HFFc6 (cell line): ENCODE measurements at places on chromosomes 4 and X. TPM values are rescaled to one million over a fixed set of nuclear protein-coding genes. Genes with fewer than 3 reads are reported as not detected.

Gene PPP3CA
- 53.8 and 58.4 TPM in 2 replicates for total RNA-seq

Gene NAT8L
- total RNA-seq = 0.05 to 0.14 TPM (median 0.12 TPM) in 3 replicates

Gene ENPP6
- not detected in 2 replicates for total RNA-seq

Gene TMEM128
- total RNA-seq = 16.9 to 22.7 TPM (median 19.1 TPM) in 3 replicates

Gene SORBS2
- 0.78 to 2.8 TPM (median 2.4 TPM) in 3 replicates for total RNA-seq

Gene GPR173
- 2.4 to 3.0 TPM (median 2.9 TPM) in 3 replicates for total RNA-seq

Gene NLGN4X
- not detected in 3 replicates for total RNA-seq

Gene KCND1
- 3.6 to 5.2 TPM (median 4.2 TPM) in 3 replicates for total RNA-seq

Gene NAP1L5
- total RNA-seq = 18.3 and 18.4 TPM in 2 replicates

Gene RBM47
- total RNA-seq = 1.4 to 1.9 TPM (median 1.5 TPM) in 3 replicates

Gene CXorf65
- total RNA-seq = not detected in 3 replicates

Gene LSM6
- 20.4 and 23.2 TPM in 2 replicates for total RNA-seq

Gene FBXL5
- 37.7 to 41.5 TPM (median 38.4 TPM) in 3 replicates for total RNA-seq

Gene FAM9B
- total RNA-seq = not detected in 3 replicates

- no peak overlapping the region for H3K27ac ChIP-seq
- H3K36me3 ChIP-seq = no peaks in the 10 kb centered on the region
- no peak overlapping the region for H3K4me3 ChIP-seq
Measured at GRCh38 chr4:147034372-147034771, 88.7 kb upstream of the TTC29 start.

- no peaks in the 10 kb centered on the region for H3K36me3 ChIP-seq
- no peak overlapping the region for H3K4me3 ChIP-seq
- H3K27ac ChIP-seq = no peak overlapping the region
- no peak for DNase-seq
Measured at GRCh38 chrX:943035-943434, 269.4 kb downstream of the CRLF2 start.

DNA sequence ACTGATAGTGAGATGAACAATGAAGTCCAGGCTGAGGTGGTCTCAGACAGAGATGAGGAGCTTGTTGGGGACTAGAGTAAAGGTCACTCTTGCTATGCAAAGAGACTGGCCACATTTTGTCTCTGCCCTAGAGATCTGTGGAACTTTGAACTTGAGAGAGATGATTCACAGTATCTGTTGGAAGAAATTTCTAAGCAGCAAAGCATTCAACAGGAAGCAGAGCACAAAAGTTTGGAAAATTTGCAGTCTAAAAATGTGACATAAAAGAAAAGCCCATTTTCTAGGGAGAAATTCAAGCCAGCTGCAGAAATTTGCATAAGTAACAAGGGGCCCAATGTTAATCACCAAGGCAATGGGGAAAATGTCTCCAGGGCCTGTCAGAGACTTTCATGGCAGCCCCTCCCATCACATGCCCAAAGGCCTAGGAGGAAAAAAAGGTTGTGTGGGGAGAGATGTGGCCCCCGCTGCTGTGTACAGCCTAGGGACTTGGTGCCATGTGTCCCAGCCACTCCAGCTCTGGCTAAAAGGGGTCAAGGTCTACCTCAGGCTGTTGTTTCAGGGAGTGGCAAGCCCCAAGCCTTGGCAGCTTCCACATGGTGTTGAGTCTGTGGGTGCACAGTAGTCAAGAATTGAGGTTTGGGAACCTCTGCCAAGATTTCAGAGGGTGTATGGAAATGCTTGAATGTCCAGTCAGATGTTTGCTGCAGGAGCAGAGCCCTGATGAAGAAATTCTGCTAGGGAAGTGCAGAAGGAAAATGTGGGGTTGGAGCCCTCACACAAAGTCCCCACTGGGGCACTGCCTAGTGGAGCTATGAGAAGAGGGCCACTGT lies 262.8 kb downstream of the DKK2 start:
- no peak overlapping the region for H3K4me3 ChIP-seq
- H3K4me1 ChIP-seq = peaks cover 19% of the 10 kb centered on the region
- peak overlapping the region; percentile 22; the same call in 1 of the 2 replicates for H3K27ac ChIP-seq

- no peaks in the 10 kb centered on the region; the same call in 1 of the 2 replicates for H3K27me3 ChIP-seq
- no peaks in the 10 kb centered on the region for H3K36me3 ChIP-seq
- no peak overlapping the region for H3K4me3 ChIP-seq
- H3K4me1 ChIP-seq = peaks cover 4% of the 10 kb centered on the region
- H3K27ac ChIP-seq = no peak overlapping the region
Measured at GRCh38 chr4:76886848-76887441, 11.0 kb downstream of the SOWAHB start.

DNA sequence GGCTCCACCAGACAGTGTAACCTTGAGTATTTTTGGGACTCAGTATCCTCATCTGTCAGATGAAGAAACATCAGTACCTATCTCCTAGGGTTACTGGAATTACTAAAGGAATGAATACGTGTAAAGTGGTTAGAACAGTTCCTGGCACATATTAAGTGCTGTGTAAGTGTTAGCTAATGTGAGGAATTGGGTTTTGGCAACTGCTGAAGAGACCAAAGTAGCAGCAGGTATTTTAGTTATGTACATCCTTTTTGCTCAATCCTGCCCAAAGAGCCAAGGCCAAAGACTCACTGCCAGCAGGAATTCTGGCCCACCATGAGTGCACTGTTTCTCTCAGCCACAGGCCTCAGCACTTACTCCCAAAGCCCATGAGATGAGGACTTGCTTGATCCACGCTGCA lies 16.7 kb upstream of the MCF2 start:
- H3K27me3 ChIP-seq = no peaks in the 10 kb centered on the region
- DNase-seq = no peak
- no peak overlapping the region for H3K27ac ChIP-seq
- H3K4me1 ChIP-seq = peaks cover 15% of the 10 kb centered on the region
- H3K36me3 ChIP-seq = no peaks in the 10 kb centered on the region

- DNase-seq = no peak
- H3K4me1 ChIP-seq = no peaks in the 10 kb centered on the region
- H3K4me3 ChIP-seq = no peak overlapping the region
- no peaks in the 10 kb centered on the region for H3K27me3 ChIP-seq
Measured at GRCh38 chr4:167475951-167476350, 241.7 kb upstream of the SPOCK3 start.

DNA sequence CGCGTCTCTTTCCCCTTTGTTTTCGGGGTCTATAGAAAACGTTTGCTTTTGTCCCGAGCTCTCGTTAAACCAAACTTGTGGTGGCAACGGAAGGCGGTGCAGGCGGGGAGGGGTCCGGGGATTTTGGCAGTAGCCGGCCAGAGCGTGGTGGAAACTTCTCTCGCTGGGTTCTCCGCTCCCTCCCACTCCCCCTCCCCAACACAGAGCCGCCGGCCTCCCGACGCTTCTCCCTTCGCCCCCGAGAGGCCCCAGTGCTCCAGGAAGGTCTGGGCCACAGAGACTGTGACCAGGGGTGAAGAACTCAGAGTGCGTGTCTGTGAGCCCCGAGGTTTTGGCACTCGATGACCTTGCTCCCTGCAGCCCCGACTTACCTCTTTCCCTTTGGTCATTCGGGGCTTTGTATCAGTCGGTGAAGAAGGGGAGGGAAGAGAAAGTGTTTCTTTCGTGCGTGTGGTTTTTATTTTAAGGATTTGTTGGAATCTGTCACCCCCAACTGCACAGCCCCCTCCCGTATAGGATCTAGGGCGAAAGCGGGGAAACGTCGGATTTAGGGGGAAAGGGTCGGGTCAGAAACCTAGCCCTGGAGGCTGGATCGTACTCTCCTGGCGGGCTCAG lies 9.0 kb upstream of the BCOR start:
- peaks cover 16% of the 10 kb centered on the region for H3K4me1 ChIP-seq
- DNase-seq = no peak
- peak overlapping the region; percentile 84 for H3K4me3 ChIP-seq
- no peaks in the 10 kb centered on the region for H3K36me3 ChIP-seq

DNA sequence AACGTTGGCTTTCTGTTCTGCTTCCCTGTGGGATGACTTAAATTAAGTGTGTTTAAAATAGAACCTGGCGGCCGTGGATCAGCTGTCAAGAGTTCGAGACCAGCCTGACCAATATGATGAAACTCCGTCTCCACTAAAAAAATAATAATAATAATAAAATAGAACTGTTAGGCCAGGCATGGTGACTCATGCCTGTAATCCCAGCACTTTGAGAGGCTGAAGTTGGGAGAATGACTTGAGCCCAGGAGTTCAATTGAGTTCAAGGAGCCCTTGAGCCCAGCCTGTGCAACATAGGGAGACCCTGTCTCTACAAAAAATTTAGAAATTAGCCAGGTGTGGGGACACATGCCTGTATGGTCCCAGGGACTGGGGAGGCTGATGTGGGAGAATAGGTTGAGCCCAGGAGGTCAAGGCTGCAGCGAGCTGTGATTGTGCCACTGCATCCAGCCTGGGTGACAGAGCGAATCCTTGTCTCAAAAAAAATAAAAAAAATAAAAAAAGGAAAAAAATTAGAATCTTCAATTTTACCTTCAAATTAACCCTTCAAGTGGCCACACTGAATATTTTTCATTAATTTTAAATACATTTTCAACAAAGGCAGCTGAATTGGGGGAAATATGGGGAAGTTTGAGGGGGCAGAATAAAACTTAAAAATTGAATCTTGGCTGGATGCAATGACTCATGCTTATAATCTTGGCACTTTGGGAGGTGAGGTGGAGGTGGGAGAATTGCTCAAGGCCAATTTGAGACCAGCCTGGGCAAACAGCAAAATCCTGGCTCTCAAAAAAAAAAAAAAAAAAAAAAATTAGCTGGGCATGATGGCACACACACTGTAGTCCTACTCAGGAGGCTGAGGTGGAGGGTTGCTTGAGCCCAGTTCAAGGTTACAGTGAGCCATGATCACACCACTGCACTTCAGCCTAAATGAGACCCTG lies 31.8 kb upstream of the HSD17B13 start:
- no peaks in the 10 kb centered on the region; the same call in 1 of the 2 replicates for H3K27me3 ChIP-seq
- peak; percentile 40 for DNase-seq
- peak overlapping the region; percentile 68 for H3K27ac ChIP-seq
- H3K4me1 ChIP-seq = peaks cover 19% of the 10 kb centered on the region
- peak overlapping the region; percentile 22; the same call in 1 of the 2 replicates for H3K4me3 ChIP-seq

- no peaks in the 10 kb centered on the region for H3K36me3 ChIP-seq
- H3K27ac ChIP-seq = no peak overlapping the region
- H3K4me3 ChIP-seq = no peak overlapping the region
- H3K4me1 ChIP-seq = no peaks in the 10 kb centered on the region
- no peak for DNase-seq
Measured at GRCh38 chr4:68124262-68124661, 5.4 kb downstream of the TMPRSS11F start.

DNA sequence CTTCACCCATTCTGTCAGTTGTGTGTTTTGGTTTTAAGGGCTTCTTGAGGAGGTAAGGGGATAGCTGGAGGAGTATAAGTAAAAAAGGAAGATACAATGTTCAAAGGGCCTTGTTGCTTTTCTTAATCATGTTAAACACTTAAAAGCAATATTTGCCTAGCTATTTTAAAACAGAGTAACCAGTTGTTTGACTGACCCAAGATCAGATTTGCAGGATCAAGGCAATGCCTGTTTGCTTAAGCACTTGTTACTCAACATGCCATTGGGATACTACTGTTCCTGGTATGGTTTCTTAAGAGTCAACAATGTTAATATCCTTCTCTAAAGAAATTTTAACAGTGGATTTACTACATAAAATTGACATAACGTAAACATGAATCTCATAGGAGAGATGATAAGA lies 2.6 kb downstream of the DCLK2 start:
- H3K27me3 ChIP-seq = no peaks in the 10 kb centered on the region
- peak overlapping the region; percentile 89 for H3K4me3 ChIP-seq
- peaks cover 65% of the 10 kb centered on the region for H3K4me1 ChIP-seq
- H3K36me3 ChIP-seq = peaks cover 62% of the 10 kb centered on the region

- no peak overlapping the region for H3K4me3 ChIP-seq
- H3K4me1 ChIP-seq = no peaks in the 10 kb centered on the region; the same call in 1 of the 2 replicates
- DNase-seq = peak; percentile 24
- H3K27me3 ChIP-seq = no peaks in the 10 kb centered on the region; the same call in 1 of the 2 replicates
- H3K36me3 ChIP-seq = no peaks in the 10 kb centered on the region
- H3K27ac ChIP-seq = no peak overlapping the region
Measured at GRCh38 chrX:47831788-47832187, 4.9 kb upstream of the ZNF81 start.

DNA sequence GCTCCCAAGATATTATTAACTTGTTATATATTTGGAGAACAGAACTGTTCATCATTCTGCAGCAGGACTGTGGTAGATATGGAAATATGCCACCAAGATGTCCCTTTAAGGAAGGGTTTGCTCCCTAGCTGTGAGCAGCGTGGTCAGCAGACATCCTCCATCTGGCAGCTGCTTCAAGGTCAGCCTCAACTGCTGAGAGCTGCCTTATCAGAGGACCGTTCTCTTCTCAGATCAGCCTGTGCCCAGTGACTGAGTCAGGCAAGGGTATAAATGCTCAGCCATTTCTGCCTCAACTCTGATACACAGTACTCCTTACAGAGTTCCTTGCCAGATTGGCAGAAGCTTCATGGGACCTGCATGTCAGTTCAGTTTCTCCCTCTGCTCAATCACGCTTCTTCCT lies 63.4 kb upstream of the MAGEB2 start:
- peaks cover 3% of the 10 kb centered on the region for H3K27me3 ChIP-seq
- H3K4me1 ChIP-seq = peaks cover 15% of the 10 kb centered on the region; the same call in 1 of the 2 replicates
- no peak overlapping the region for H3K27ac ChIP-seq

- no peak for DNase-seq
- no peak overlapping the region for H3K27ac ChIP-seq
- peaks cover 44% of the 10 kb centered on the region; the same call in 1 of the 2 replicates for H3K4me1 ChIP-seq
- H3K27me3 ChIP-seq = peaks cover 14% of the 10 kb centered on the region
Measured at GRCh38 chr4:41288254-41288653, 31.5 kb downstream of the UCHL1 start.

GRCh38 chr4:186109245-186109644 lies 4.7 kb downstream of the FAM149A start:
- H3K27me3 ChIP-seq = peaks cover 7% of the 10 kb centered on the region
- 0 out of 2 replicates have a peak, but pooled peaks cover 3% of the 10 kb centered on the region for H3K36me3 ChIP-seq
- no peak for DNase-seq
- H3K4me1 ChIP-seq = no peaks in the 10 kb centered on the region
- H3K4me3 ChIP-seq = no peak overlapping the region

- H3K27ac ChIP-seq = no peak overlapping the region
- H3K4me1 ChIP-seq = peaks cover 42% of the 10 kb centered on the region
- no peaks in the 10 kb centered on the region; the same call in 1 of the 2 replicates for H3K36me3 ChIP-seq
- H3K27me3 ChIP-seq = no peaks in the 10 kb centered on the region; the same call in 1 of the 2 replicates
- no peak for DNase-seq
- H3K4me3 ChIP-seq = no peak overlapping the region
Measured at GRCh38 chrX:67351411-67351810, 192.4 kb upstream of the AR start.

- no peaks in the 10 kb centered on the region for H3K4me1 ChIP-seq
- DNase-seq = no peak
- peaks cover 14% of the 10 kb centered on the region for H3K27me3 ChIP-seq
- H3K36me3 ChIP-seq = no peaks in the 10 kb centered on the region
- no peak overlapping the region for H3K4me3 ChIP-seq
Measured at GRCh38 chr4:48047896-48048295, 31.3 kb downstream of the NIPAL1 start.

GRCh38 chr4:152112190-152112589 lies 351.4 kb upstream of the GATB start:
- H3K36me3 ChIP-seq = peaks cover 5% of the 10 kb centered on the region; the same call in 1 of the 2 replicates
- H3K27ac ChIP-seq = no peak overlapping the region
- no peak for DNase-seq
- H3K4me3 ChIP-seq = no peak overlapping the region

DNA sequence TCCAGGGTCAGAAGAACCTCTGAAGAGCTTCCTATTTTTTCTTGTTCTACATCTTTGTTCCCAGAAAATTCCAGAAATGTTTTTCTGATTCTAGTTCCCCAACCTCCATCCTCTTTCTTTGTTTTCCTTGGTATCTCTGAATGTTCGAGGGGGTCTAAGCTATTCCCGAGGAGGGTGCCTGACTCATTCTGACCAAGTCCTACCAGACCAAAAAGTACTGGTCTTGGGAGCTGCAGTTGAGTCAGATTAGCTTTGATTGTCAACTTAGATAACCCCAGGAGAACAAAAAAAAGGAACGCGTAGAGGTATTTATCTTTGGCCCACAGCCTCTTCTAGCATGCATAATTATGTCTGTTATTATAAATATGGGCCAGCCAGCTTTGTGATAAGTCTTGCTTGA lies 12.1 kb upstream of the TENM3 start:
- H3K27ac ChIP-seq = peak overlapping the region; percentile 82
- DNase-seq = peak; percentile 57
- peaks cover 63% of the 10 kb centered on the region for H3K4me1 ChIP-seq
- H3K27me3 ChIP-seq = no peaks in the 10 kb centered on the region
- no peaks in the 10 kb centered on the region for H3K36me3 ChIP-seq
